Esophagus (tissue), 2 donors: ENCODE measurements at places on chromosomes 13 and 19. TPM values are rescaled to one million over a fixed set of nuclear protein-coding genes. Genes with fewer than 3 reads are reported as not detected.

OVOL3 gene
- polyA plus RNA-seq: 0.16 TPM

HIPK4 gene
- polyA plus RNA-seq: 0.04 TPM

FXYD1 gene
- 13.2 TPM for polyA plus RNA-seq

ZNF565 gene
- 3.5 TPM for polyA plus RNA-seq

LRG1 gene
- 20.1 TPM for polyA plus RNA-seq
